ENCODE measurements at places on chromosomes 16 and 17. TPM values are rescaled to one million over a fixed set of nuclear protein-coding genes. Genes with fewer than 3 reads are reported as not detected.

GRCh38 chr16:5196204-5196603 is 98.6 kb upstream of the EEF2KMT start:
- DNase-seq, result no peak

DNA sequence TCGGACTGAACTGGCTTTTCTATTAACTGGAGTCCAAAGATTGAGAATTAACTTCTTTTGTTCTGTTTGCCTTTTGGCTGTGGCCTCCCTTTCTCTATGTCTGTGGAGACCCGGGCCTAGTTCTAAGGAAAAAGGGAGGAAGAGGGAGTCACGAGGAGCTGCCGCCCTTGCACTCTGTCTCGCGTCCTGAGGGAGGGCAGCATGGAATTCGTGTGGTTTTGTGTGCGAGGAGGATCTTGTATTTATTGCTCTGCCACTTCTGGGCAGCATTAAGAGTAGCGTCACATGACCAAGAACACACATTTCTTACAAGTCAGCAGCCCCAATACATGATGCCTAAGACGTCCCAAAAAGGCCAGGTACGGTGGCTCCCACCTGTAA is 23.6 kb downstream of the METTL22 start:
- DNase-seq, result no peak

DNA sequence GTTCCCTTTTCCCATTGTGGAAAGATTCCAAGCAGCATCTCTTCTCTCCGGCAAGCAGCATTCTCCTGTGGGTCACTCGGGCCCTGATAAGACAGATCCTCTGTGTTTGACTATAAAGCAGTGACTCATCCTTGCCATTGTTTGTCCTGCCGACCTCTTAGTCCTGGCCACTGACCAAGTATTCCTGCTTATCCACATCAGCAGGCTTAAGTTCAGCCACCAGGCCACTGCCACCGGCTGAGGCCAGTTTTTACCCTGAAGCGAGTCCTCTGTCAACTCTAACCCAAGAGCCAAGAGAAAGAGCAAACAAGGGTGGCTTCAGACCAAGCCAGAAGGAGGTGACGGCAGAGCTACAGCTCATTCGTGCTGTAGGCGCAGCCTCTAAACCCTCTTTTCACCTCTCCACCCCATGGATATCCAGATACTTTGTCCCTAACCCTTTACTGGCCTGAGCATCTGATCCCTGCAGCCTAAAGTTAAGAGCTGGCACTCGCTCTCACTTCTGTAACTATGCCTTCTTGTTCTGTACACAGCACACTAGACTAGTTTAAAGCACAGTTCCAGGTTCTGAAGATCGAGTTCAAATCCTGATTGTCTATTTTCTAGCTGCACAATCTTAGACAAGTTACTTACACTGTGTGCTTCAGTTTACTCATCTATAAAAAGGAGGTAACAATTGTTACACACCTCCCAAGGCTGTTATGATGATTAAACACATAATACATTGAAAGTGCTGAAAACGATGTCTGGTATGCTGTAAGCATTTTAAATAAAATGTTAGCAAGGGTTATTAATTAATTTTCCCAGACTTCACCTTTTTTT is 31.0 kb downstream of the SOX9 start:
- DNase-seq, result peak; percentile 81

GRCh38 chr17:40251576-40251975 is 32.5 kb downstream of the WIPF2 start:
- peak; percentile 86 for DNase-seq

GRCh38 chr17:4530799-4531730 is 24.1 kb downstream of the MYBBP1A start:
- no peak for DNase-seq

DNA sequence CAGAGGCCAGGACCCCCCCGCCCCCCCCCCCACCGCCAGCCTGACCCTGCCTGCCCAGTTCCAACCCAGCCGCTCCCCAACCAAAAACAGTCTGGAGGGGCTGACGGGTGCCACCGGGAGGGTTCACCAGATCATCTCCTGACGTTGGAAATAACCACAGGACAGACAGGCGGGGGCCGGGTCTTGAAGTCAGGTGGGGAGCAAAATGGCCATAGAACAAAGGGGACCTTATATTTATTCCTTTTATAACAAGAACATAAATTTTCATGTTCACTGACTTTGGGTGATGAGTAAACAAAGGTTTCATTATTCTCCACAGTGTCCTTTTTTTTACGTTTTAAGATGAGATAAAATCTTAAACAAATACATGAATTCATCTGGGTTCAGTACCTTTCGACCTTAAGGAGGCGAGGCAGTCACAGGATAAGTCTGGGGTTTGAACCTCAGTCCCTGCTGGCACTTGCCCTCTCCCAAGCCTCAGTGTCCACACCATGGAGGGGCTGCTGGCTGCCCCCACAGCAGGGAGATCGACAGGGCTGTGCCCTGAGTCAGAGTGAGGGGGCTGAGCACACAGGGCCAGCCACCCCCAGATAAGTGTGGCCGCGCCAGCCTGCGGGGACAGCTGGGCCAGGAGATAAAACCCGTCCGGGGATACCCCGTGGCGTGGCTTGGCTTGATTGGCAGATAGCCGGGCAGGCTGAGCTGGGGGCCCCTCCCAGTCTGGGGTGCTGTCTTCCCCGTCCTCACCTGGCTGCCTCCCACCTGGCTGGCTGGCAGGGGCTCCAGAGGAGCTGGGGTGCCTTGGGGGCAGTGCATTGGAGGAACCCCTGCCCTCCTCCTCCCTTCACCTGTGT is 15.0 kb downstream of the SLC7A5 start:
- DNase-seq, result peak; percentile 61

- no peak for DNase-seq
Observed at GRCh38 chr17:45138911-45139532, 3.5 kb downstream of the ACBD4 start.

- DNase-seq, result peak; percentile 73
Observed at GRCh38 chr17:8785547-8786413, 13.4 kb downstream of the MFSD6L start.

DNA sequence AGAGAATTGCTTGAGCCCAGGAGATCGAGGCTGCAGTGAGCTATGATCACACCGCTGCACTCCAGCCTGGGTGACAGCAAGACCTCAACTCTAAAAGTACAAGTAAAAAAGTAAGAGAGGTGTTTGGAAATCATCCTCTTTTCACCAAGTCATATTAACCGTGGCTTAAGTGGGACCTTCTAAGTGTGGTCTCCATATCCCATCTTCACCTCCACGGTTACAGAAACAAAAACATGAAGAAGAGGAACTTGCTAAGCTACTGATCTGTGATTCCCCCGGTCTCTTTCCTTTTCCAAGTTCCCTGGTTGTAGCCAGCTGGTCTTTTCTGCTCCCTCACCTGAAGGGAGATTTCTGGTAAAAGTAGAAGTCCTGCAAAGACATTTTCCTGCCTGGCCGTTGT is 389.4 kb downstream of the CPPED1 start:
- DNase-seq, result no peak

- no peak for DNase-seq
Observed at GRCh38 chr16:83554096-83554495, 253.7 kb upstream of the HSBP1 start.

DNA sequence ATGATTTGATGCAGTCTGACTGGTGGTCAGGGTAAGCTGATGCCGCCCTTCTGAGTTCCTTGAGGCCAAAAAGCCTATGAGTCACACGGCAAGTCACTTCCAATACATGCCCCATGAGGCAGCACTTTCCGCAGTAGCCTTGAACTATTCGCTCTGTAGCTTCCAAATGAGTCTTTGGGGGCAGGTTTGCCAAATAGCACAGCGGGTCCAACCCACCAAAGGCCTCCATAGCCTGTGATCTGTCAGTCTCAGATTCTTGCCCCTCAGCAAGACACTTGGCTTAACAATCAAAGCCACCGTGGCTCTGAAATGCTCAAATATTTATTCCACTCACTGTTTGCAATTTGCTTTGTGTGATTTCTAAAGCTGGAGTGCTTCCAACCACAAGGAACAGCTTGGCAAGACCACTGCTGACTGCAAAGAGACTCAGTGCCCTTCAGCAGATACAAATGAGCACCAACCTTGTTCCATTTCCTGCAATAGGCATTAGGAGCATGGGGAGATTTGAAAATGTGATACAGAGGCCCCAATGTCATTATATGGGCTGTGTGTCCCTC is 45.4 kb downstream of the CLEC19A start:
- peak; percentile 60 for DNase-seq

- no peak for DNase-seq
Observed at GRCh38 chr16:28110074-28110473, 46.6 kb upstream of the GSG1L start.

DNA sequence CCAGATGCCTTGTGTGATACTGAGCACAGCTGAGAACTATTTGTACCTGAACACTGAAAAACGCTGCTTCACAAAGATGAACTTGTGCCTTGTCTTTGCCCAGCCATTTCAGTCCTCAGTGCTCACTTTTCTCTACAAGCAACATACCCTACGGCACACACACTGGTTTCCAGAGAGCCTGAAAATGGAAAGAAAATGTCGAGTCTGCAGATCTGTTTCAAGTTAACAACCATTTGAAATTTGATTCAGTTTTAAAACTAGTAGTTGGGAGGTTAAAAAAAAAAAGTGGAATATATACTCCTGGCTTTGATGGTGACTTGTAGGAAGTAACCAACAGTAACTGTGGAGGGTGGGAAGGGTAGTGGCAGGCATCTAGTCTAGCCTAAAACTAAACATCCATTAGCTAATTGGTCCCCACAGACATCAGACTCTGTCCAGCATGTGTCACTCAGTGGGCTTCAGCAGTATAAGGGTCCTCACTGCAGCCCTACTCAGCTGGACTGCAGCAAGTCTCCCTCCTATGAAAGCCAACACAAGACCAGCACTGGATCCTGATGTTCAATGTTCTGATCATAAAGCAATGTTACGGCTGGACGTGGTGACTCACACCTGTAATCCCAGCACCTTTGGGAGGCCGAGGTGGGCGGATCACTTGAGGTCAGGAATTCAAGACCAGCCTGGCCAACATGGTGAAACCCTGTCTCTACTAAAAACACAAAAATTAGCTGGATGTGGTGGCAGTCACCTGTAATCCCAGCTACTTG is 27.1 kb downstream of the ERN1 start:
- DNase-seq, result no peak

DNA sequence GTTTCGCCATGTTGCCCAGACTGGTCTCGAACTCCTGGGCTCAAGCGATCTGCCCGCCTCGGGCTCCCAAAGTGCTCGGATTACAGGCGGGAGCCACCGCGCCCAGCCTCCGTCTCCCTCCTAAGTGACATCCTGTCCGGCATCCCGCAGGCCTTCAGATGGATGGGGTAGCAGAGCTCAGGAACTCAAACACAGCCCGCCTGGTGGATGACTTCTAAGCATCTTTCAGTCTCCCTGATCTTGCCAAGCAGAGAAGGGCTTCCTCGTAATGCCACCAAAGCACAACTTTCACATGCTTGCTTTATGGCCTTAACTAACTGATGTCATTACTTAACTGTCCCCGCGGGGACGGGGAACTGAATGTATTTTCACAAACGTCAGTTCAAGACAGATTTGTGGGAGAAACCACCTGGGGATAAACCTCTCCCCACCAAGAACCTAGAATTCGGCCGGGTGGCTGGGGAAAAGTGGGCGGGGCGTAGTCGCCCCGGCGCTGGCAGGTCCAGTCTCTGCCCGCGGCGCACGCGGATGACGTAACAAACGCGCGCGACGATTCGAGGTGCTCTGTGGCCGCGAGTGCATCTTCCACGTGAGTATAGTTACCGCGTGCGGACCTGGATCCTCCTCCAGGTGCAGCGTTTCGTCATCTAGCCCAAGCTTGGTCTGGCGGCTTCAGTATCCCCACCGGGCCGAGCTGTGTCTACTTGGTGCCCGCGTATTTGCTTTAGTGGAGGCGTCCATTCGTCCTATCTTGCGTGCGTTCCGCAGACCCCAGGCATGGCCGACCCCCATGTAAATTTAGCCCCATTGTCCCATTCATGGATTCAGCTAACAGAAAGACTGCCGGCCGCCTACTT is at the start of gene PFAS:
Gene PFAS, plus strand, starts transcription at position 539 of the 857 bp plus-strand sequence. CDS start 4,649 bp downstream, outside the sequence.
- peak; percentile 92 for DNase-seq

DNA sequence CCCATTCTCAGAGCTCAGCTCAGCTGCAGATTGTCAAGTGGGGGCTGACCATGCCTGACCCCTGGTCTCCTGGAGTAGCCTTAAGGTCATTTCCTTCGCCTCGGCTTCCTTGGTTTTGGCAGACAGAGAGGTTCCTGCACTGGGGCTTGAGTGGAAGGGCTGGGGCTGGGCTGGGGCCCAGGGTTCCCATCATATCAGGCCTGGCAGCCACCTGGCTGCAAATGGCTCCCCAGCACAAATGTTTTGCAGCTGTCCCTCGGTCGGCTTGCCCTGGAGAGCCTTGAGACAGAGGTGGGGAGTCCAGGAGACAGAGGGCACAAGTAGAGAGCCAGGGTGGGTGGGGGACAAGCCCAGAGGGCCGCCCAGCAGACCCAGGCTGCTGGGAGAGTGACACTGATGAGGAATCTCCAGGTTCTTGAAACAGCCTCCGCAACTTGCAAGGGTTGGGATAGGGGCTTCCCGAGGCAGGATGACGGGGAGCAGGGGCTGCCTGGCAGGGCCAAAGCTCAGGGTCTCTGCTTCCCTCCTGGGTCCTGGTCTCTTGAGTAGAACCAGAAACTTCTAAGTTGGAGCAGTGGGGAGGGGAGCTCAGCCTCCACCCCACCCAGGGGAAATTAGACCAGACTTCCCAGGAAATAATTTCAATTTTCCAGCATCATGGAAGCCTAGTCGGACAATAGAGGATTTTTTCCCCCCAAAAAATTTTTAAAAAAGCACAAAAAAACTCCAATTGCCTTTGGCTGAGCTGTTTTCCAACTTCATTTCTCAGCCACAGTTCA is 19.3 kb downstream of the IGFBP4 start:
- DNase-seq, result no peak

DNA sequence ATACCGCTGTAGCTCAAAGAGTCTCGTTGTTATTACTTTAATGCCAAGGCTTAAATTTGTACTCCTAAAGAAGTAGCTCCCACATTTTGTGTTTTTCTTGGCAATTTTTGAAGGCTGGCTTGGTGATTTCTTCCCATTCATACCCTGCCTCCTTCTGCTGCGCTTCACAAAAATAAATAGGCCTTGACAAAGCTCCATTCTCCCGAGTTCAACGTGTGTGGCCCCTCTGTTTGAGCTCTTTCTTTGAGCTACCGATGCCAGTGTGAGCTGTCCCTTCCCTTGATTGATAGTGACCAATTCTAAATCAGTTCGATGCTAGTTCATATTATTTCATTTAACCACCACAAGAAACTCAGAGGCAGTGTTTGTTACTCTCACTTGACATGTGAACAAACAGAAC is 96.8 kb downstream of the MAP2K6 start:
- DNase-seq, result no peak

TCAP gene
- total RNA-seq, result 0.71 TPM

CCDC144A gene
- 7.2 TPM for total RNA-seq

ZNF385C gene
- 0.44 TPM for total RNA-seq

MT1H gene
- total RNA-seq, result not detected

ZG16B gene
- 6.9 TPM for total RNA-seq

RNU2-1 gene
- total RNA-seq, result 4,277 TPM

ZG16 gene
- total RNA-seq, result not detected

MYO1D gene
- 30.5 TPM for total RNA-seq

TLCD3B gene
- total RNA-seq, result 0.21 TPM

KLHL10 gene
- not detected for total RNA-seq

KRT9 gene
- 0.21 TPM for total RNA-seq
